ENCODE measurements at places on chromosomes 3 and 15.

DNA sequence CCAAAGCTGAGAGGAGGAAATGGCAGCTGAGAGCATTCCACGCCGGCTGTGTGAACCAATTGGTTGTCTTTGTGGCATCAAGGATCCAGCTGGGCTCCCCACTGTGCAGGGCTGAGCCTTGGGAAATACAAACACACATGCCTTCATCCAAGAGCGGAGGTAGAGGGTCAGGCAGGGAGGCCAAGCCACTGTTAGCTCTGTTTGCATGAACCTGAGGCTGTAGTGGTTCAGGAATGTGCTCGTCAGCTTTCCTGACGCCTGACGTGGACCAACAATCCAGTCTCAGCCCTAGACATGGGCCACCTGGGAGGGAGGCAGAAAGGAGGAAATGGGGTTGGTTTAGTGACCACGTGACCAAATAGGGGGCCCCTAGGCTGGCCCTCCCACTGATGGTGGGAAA is 276.9 kb downstream of the TLE3 start:
- no peak for ATAC-seq

GRCh38 chr3:188137051-188137450 is 16.9 kb upstream of the LPP start:
- no peak for ATAC-seq

DNA sequence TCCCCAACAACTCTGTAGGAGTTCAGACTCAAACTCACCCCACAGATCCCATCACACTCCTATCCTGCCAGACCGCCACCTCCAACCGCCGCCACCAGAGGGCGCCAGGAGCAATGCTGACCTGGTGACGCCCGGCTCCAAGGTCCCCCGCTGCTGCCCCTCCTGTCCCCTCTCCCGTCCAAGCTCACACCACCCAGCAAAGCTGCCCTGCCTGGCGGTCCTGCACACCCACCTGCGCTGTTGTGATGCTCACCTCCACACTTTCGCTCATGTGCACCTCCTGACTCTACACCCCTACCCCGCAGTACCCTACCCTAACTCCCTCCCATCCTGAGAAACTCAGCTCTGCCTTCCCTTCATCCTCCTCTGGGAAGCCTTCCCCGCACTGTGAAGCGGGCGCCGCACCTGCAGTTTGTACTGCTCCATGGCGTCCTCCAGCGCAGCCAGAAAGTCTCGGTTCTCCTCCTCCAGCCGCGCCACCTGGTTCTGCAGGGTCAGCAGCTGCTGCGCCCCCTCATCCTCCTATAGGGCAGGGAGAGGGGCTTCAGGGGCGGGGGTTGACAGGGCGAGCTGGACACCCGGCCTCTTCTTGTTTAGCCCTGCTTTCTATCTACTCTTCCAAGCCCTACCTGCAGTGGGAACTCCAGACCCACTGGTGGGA is 7.9 kb downstream of the KIF7 start:
- ATAC-seq, result peak; percentile 92

DNA sequence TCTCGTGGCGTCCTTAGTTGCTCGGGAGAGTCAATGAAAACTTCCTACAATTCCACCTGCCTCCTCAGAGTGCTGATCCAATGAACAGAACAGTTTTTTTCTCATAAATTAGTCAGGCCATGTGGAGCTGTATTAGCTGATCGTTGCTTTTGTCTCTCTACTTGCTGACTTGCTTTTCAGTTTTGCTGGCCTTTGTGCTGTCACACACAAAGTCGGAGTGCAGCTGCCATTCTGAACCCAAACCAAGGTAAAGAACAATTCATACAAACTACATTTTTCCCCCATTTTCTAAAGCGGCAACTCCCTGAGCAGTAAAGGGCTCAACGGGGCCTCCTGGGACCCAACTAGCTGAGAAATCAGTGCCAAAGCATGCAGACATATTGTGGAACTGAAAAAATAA is 43.1 kb downstream of the MEIS2 start:
- no peak for ATAC-seq

GRCh38 chr3:34323517-34323916 is 525.1 kb downstream of the PDCD6IP start:
- no peak for ATAC-seq

- ATAC-seq, result no peak
Measured at GRCh38 chr3:50278880-50279224, at the start of gene LSMEM2. Gene LSMEM2, plus strand, starts transcription at chr3:50279087. Its CDS starts 27 bp downstream, at chr3:50279114.

- peak; percentile 64 for ATAC-seq
Measured at GRCh38 chr15:64521726-64522164, 61.4 kb downstream of the ZNF609 start.

DNA sequence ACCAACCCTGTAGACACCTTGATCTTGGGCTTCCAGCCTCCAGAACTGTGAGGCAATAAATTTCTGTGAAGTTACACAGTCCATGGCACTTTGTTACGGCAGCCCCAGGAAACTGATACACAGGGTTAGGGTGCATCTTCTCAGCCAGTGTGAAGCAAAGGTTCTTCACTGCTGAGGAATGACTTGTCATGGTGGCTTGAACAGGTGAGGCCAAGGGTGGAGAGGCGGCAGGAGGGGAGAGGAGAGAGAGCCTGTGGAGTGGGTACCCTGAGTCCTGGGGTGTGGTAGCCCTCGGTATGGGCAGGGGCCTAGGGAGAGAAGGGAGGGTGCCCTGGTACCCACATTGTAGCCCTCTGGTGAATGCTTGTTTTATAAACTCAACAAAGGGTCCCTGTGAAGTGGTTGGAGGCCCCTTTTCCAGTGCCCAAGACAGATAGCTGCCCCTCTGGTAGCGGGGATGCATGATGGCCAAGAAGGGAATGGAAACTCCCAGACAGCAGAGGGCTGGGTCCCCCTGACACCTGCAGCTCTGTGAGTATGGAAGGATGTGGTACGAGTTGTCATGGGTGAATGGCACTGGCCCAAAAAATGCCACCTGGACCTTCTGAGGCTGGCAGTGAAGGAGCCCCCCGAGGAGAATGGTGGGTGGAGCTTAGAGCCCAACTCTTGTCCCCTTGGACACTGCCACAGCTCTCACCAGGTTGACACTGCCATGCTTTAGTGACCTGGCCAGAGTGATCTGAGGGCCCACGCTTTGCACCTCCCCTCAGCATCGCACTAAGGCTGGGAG is 49.6 kb downstream of the SPSB4 start:
- ATAC-seq, result no peak

- ATAC-seq, result no peak
Measured at GRCh38 chr15:36661042-36661441, 81.6 kb downstream of the CDIN1 start.

GRCh38 chr15:45221053-45221599 is 30.9 kb upstream of the SLC28A2 start:
- no peak for ATAC-seq

GRCh38 chr3:124722589-124722988 is 7.7 kb upstream of the UMPS start:
- ATAC-seq, result no peak

GRCh38 chr3:18474202-18474601 is 49.1 kb upstream of the SATB1 start:
- no peak for ATAC-seq

DNA sequence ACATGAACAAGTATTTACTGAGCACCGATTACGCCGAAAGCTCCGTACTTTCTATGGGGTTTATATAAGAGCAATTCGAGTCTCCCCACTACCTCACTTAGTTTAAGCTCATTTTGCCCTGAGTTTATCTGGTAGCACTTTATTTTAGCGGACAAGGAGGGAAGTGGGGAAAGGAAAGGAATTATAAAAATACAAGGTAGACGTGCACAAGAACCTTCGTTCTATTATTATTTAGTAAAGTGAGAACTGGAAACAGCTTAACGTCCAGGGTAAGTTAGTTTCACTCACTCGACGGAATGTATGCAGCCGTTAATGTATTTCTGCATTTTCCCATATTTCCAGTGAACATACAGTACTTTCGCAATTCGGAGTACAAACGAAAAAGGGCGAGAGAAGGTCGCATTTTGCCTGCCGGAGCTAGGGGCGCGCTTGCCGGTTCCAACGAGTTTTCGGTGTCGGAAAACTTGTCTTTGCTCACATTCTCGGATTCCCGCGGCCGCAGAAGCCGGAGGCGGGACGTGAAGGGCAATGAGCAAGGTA is 1.2 kb upstream of the STT3B start:
- ATAC-seq, result no peak

GRCh38 chr15:89150287-89150686 is 62.0 kb downstream of the ABHD2 start:
- ATAC-seq, result no peak

DNA sequence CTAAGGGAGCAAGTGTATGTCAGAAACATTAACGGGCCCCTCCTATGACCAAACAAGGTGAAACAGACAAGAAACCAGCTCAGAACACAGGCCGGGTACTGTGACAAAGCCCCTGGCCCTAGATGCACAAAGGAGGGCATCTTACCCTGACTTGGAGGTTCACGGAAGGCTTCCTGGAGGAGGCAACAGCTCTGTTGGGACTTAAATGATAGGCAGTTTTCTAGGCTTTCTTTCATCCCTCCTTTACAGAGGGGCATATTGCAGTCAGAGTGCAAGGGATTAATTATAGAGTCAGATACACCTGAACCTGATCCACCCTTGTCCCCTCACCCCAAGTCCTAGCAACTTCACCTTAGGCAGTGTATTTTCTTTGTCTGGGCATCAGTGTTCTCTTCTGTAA is 8.4 kb downstream of the EPHB3 start:
- no peak for ATAC-seq

DNA sequence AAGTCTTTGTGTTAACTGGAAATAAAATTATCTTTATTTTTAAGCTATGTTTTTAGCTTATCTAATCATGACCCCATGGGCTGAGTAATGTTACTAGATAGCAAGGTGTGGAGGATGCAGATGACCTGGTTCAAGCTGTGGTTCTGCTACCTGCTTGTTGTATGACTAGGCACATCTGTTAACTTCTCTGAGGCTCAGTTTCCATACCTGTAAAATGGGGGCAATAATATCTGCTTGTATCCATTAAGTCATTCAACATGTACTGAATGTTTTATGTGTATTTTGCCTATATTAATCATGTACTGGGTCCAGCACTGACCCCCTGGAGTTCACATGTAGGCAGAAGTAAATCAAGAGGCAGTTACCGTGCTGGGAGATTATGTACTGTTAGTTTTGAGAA is 51.5 kb downstream of the CEMIP start:
- ATAC-seq, result no peak

- ATAC-seq, result no peak
Measured at GRCh38 chr3:66479532-66479947, 21.3 kb downstream of the LRIG1 start.

DNA sequence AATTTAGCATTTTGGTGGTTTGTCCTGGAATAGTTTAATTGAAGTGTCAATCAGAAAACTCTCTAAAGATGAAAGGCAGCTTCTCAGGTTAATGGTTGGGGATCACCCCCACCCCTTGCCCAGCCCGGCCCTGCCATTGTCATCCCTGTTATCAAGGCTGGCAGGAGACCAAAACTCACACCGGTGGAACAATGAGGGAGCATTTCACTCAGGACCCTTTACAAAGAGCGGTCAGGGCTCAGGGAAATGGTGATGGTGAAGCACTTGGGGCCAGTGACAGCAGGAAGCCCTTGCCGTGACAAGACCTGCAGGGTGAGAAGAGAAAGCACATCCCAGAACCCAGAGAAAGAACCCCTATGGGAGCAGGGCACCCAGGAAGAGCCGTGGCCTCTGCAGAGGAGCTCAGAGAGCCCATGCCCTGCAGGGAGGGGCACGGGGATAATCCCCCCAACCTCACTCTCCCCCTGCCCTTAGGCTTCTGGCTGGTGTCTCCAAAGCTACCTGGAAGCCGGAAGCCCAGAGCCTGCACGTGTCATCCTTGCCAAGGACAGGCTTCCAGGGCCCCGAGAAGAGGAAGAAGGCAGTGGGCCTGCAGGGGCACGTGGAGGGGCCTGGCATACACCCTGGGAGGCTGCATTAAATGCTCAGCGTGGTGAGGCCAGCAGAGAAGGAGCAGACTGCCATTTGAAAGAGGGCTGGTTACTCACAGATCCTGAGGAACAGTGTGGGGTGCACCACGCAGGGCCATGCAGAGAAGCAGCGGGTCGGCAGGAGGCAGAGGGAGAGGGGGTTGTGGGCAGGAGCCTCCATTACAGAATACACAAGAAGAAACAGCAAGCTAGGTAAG is 80.6 kb upstream of the PRR20G start:
- ATAC-seq, result no peak

GRCh38 chr3:139443186-139443585 is 33.1 kb downstream of the RBP2 start:
- ATAC-seq, result no peak

DNA sequence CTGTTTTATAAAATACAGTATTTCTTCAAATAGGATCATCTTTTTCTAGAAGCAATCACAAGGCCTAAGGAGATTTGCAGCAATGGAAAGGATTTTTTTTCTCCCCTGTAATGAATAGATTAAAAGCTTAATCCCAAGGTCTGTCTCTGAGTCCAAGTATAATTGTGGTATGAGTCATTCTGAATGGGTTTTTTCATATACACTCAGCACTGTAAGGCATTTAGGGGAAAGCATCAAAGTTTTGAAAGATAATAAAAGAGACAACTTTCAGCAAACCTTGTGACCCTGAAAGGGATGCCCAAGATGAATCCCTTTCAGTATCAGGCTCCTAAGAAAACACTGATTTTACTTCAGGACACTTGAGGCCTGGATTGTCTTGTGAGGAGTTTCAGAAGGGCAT is 23.3 kb upstream of the LARS2 start:
- ATAC-seq, result no peak

DNA sequence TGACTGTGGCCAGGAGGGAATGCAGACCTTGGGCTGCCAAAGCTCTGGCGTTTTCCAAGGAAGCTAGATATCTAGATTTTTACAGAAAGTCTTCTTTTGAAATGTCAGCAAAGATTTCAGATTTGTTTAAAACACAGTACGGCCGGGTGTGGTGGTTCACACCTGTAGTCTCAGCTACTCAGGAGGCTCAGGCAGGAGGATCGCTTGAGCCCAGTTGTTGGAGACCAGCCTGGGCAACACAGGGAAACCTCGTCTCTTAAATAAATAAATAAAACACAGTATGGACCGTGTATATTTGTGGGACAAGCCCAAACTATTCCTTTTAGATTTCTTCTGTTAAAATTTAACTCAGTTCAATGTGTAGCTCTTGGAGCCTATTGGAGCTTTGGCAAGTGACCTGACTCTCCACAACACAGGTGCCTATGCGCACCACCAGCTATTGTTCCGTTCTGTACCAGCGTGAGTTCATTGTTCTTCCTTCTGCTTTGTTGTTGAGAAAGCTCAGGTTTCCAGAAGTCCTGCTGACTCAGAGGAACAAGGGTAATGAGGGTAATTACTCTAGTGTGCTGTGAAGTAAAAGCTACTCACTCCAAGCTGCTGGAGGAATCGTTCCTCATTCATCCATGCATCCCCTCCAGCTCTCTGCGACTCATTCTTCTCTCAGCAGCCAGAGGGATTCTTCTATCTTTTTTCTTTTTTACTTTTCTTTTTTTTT is 73.1 kb upstream of the SLC6A6 start:
- peak; percentile 89 for ATAC-seq

GRCh38 chr3:15409239-15409638 is 18.1 kb downstream of the METTL6 start:
- no peak for ATAC-seq

DNA sequence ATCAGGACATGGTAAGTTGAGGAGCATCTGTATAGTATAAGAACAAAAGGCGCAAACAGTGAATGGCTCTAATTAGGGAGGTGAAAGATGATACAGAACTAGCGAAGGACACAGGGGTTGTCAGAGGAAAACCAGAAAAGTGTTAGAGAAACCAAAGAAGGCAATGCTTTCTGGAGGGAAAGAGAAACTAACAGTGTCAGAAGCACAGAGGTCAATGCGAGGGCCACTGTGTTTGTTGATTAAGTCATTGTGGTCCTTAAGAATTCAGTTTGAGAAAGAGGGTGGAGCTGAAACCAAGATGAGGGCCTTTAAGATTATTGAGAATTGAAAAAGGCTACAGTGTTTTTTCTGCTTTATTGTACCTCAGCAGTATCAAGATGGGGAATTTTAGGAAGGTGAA is 28.8 kb downstream of the ATG7 start:
- ATAC-seq, result no peak
